ENCODE measurements at places on chromosomes 3 and 15. TPM values are rescaled to one million over a fixed set of nuclear protein-coding genes. Genes with fewer than 3 reads are reported as not detected.

GRCh38 chr3:190346541-190346940 is 24.3 kb upstream of the CLDN1 start:
- DNase-seq, result no peak

GRCh38 chr15:85929786-85930185 is 135.1 kb upstream of the KLHL25 start:
- DNase-seq, result no peak

DNA sequence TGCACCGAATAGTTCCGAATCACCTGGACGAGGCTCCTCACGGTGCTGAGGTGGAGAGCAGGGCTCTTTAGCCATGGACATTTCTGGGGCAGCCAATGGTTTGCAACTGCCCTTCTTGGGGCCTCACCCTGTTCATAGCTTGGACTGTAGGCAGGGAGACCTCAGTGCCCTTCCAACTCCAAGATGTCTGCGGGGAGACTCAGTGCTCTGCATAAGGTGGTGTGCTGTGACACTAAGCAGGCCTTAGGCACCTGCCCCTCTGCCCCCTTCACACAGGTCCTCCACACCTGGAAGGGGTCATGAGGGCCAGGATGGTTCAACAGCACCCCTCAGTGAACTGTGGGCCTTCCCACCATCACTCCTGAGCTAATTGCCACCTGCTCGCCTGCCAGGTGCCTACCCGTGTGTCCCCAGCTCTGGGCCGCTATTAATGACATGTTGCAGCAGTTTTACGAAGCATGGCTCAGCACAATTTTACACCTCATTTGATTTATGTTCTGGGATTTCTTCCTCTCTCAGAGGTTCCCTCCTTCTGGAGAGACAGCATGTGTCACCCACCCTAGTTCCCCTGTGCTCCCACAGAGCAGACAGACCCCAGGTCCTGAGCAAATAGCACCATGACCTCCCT is 101.2 kb upstream of the SMAD3 start:
- DNase-seq, result no peak

GRCh38 chr3:55147856-55148720 is 220.2 kb upstream of the LRTM1 start:
- DNase-seq, result no peak

GRCh38 chr3:50100956-50101845 is 12.5 kb downstream of the RBM5 start:
- DNase-seq, result no peak

DNA sequence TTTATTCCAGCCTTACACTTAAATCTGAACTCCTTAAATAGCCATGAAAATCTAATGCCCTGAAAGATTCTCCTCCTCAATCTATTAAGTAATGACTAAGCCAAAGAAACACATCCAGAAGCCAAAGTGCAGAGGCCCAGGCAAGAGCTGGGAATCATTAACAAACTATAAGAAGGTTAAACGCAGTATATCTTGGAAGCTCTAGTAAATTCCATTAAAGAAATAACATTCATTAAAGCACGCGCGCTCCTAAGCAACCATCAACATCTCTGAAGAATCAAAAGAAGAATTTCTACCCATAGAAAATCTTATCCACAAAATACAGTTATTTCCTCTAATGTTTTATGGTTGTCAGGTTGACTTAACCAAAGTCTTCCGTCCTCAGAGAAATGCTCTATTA is 29.5 kb downstream of the MB21D2 start:
- no peak for DNase-seq

GRCh38 chr3:41710646-41711388 is 251.1 kb downstream of the ULK4 start:
- peak; percentile 23 for DNase-seq

DNA sequence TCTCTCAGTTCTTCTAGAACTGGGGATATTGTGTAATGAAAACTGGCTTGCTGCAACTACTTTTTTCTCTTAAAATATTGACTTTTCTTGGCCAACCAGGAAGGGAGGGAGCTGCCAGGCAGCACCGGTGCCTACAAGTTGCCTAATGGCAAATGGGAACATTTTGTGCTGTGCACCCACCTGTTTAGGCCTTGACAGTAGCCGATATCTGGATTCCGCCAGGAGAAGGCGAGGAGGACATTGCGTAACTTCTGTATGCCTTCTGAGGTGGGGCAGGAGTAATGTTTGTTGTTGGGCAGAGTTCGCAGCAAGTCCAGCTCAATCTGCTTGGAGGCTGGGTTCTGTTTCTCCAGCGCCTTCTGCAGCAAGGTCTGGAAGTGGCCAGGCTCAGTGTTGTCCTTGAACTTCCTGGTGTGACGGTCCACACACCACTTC is 64.9 kb downstream of the TBC1D2B start:
- no peak for DNase-seq

The CLASP2 gene
- total RNA-seq, result 93.1 TPM

The CFAP44 gene
- total RNA-seq, result 0.98 TPM

The NT5DC2 gene
- total RNA-seq, result 81.1 TPM

DNA sequence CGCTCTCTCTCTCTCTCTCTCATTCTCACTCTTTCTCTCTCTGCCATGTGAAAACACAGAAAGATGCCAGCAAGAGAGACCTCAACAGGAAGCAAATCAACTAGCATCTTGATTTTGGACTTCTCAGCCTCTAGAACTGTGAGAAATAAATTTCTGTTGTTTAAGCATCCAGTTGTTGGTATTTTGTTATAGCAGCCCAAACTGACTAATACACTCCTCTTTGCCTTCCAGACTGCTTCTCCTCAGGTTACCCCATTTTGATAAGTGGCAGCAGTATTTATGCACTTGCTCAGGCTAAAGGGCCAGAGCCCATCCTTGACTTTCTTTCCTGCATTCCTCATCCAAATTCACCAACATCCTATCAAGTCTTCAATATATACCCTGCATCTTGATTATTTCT is 76.6 kb upstream of the NANOGP8 start:
- DNase-seq, result no peak

GRCh38 chr15:79769069-79769481 is 127.7 kb downstream of the MTHFS start:
- no peak for DNase-seq

DNA sequence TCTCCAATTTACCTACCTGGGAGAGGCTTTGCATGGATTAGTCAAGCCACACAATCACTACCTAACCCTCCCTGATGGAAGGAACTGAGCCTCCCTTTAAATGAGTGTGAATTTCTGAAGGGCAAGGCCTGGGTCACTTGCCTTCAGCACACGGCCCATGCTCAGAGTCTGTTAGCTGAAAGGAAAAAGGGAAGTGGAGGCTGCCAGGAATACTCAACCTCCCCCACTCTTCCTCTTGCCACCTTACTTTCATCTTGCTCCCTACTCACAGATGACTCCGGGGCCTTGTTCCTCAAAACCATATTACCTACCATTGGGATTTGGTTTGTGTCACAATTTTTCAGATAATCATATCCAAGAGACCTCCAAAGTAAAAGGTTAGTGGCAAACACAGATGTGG is 220.0 kb downstream of the ABHD5 start:
- DNase-seq, result no peak

DNA sequence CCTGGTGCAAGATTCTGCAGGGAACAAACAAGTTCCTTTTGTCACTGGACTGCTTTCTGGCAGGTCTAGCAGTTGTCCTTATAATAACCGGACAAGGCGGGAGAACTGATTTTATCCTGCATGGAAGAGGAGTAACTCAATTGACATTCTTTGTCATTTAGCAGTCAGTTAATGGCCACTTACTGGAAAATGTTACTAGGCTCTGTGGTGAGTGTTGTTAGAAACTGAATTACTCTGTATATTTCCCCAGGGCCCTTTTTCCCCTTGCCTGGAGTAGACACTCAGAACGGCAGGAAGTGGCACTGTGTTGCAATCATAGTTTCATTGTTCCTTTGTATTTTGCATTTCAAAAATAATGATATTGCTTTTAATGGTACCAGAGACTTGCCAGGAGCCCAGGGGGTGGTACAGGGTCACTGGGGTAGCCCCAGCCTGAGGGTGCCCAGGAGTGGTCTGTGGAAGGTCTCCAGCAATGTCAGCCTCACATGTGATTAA is 318.6 kb upstream of the LRRFIP2 start:
- peak; percentile 51 for DNase-seq

DNA sequence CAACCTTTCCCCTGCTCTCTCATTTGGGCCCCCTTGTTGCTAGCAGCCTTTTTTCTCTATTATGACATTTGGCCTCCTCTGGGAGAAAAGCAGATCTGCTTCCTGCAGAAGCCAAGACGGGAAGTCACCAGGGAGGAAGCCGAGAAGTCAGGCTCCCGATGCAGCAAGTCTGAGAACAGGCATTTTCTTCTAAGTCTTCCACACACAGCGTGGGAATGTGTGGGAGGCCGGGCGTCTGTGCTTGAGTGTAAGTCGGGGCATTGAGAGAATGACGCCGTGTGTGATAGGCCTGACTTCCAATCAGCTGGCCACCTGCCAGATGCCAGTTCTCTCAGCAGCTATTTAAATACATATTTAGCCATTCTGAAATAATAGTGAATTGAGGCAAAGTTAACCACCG is 75.8 kb upstream of the FAM98B start:
- DNase-seq, result peak; percentile 86

DNA sequence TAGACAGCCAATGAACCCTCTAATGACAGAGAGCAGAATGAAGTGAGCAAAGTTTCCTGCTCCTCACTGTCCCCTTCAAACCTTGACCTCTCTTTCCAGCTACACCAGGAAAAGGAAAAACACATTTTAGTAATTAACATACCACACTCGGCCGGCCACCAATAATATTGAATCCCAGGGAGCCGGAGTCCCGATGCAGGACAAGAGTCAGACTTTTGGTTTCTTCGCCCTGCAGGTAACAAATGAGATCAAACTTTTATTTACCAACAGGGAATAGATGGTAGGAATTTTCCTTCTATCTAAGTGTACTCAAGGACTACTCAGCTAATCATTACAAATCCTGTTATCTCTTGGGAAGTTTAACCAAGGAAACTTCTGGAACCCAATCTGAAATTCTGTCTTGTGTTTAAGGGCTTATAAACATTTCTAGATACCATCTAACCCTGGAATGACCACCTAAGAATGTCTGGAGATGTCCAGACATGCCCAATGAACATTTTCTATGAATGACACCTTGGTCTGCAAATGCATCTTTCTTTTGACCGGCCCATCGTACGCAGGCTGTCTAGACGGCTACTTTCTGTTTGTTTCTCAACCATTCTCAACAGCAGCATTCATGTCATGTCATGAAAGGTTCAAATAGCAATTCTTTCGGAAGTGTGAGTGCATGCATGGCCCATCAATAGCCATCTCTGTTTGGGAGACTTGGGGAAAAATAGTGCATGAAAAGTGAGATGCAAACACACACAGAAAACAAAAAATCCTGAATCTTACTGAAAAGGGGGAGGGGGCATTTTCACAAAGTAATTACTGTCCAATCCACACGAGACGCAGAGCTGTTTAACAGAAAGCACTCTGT is 16.1 kb downstream of the PDZRN3 start:
- DNase-seq, result no peak

The COL8A1 gene
- 653 TPM for total RNA-seq

GRCh38 chr3:42368861-42369260 is 41.5 kb downstream of the LYZL4 start:
- no peak for DNase-seq

The JAGN1 gene
- total RNA-seq, result 39.5 TPM

The HES1 gene
- 45.8 TPM for total RNA-seq

The SERPINI2 gene
- not detected for total RNA-seq

GRCh38 chr15:36291501-36291900 is 287.9 kb upstream of the CDIN1 start:
- no peak for DNase-seq

DNA sequence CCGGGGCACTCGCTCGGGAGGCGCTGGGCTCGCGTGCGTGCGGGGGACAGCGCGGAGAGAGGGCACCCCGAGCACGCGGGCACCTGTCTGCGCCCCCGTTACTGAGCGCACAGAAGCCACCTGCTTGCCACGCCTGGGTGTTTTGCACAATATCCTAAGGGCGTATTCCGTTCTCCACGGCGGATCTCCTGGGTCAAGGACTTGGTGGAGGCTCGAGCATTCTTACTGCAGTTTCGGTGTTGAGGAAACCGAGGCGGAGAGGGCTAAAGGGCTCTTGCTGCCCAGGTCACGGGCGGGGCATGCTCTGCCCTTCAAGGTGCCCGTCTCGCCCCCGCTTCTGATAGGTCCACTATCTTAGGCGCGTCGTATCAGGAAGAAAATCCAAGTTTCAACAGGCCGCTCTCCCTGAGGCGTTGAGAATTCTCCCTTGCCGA is 526 bp downstream of the GPD1L start:
- DNase-seq, result peak; percentile 32

- no peak for DNase-seq
Observed at GRCh38 chr3:125069452-125069851, 13.7 kb upstream of the HEG1 start.

GRCh38 chr3:52202384-52203077 is 4.6 kb downstream of the ALAS1 start:
- DNase-seq, result no peak

The RPL14 gene
- total RNA-seq, result 370 TPM

- DNase-seq, result no peak
Observed at GRCh38 chr15:52609593-52609992, 40.8 kb upstream of the ARPP19 start.

The CYP1A1 gene
- total RNA-seq, result 89.4 TPM

The ABI3BP gene
- 32.0 TPM for total RNA-seq

DNA sequence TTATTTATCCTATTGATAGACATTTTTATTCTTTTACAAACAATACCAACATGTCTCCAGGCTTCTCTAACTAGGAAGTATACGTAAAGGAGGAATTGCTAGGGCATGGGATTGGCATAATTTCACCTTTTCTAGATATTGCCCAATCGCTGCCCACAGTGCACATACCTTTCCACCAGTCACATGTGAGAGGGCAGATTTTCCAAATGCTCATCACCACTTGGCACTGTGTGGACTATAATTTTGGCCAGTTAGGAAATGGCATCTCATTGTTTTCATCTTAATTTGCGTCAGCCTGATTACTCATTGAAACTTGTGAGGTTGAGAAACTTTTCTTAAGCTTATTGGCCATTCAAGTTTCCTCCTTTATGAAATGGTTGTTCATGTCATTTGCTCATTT is 57.4 kb upstream of the POLR2M start:
- peak; percentile 34 for DNase-seq

- DNase-seq, result no peak
Observed at GRCh38 chr15:60821462-60822061, 342.6 kb upstream of the ICE2 start.

The CLDN11 gene
- total RNA-seq, result 515 TPM

The HHLA2 gene
- under 0.01 TPM for total RNA-seq

- no peak for DNase-seq
Observed at GRCh38 chr15:78621810-78622402, 1.1 kb upstream of the CHRNA3 start.

The WDR5B gene
- 4.8 TPM for total RNA-seq

DNA sequence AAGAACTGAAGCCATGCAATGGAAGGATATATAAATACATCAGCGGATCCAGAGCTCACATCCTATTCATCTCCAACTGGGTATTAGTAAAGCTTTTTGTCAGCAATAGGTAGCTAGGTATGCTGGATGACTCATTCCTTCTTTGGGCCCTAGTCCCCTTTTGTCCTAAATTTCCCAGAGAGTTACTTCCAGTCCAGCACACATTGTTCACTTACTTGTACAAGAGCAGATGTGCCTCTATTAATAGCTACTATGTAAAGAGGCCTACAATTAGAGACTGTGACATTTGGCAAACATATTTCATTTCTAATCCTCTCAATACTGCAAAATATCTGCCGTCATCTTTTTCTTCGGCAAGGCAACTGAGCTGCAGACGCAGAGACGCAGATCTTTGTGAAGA is 1.7 kb upstream of the SLC4A7 start:
- DNase-seq, result no peak

All from dermis blood vessel endothelial cell (primary cell).